Activated effector memory CD4-positive, alpha-beta T cell treated with anti-CD3 and anti-CD28 coated beads, Interleukin-2, amount 50 U/mL, for 16 hours (primary cell): ENCODE measurements at places on chromosomes 6 and 20.

DNA sequence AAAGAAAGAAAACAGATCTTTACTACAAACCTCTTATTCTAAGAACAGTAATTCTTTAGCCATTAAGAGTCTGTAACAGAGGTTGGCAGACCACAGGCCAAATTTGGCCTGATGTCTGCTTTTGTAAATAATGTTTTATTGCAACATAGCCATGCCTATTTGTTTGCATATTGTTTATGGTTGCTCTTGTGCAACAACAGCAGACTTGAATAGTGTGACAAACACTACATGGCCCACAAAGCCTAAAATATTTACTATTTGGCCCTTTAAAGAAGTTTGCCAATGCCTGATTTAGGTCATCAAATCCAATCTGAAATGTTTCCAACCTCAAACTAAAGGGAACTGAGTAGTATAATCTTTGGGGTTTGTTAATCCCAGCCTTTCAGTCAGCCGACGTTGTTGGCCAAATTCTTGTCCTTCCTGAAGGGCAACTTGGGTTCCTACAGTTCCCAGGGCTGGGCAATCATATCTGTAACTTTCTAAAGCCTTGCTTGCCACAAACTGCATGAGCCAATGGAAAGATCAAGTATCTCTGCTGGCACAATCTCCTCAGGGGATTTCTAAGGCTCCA, 33.9 kb upstream of the TBC1D20 start:
- no peak for DNase-seq

- DNase-seq = no peak
Observed at GRCh38 chr6:137111296-137112066, 62.0 kb downstream of the IL22RA2 start.

GRCh38 chr6:144515761-144516160, 230.6 kb downstream of the UTRN start:
- no peak for DNase-seq

- DNase-seq = no peak
Observed at GRCh38 chr6:121733234-121733633, 297.8 kb downstream of the GJA1 start.
